ENCODE measurements at places on chromosomes 1 and 21. TPM values are rescaled to one million over a fixed set of nuclear protein-coding genes. Genes with fewer than 3 reads are reported as not detected.
A peak's percentile ranks its signal among the peaks of the same experiment; 100 is the strongest.

GRCh38 chr1:150981805-150982712 lies at the start of gene ANXA9:
TSS of gene ANXA9 (plus strand) at chr1:150982292. CDS start at chr1:150983106, 814 bp downstream.
- DNase-seq: peak; percentile 77

- no peak for DNase-seq
Measured at GRCh38 chr21:39630191-39630591, 17.5 kb downstream of the B3GALT5 start.

DNA sequence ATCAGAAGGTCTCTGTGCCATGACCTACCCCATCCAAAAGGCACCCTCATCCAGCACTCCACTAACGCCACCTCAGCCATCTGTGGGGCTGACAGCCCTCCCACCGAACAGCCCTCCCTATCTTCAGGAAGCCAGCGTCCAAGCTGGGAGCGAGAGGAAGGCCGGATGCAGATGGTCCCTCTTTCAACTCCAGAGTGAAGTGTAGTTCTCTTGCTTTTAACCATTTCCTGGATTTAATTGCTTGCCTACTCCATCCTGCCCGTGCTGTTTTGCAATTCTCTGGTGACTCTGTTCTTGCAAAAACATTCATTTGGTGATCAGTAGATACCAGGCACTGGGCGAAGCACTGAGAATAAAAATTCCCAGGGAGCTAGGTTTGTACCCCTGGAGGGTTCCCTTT lies 8.2 kb upstream of the DYRK1A start:
- DNase-seq: peak; percentile 20

DNA sequence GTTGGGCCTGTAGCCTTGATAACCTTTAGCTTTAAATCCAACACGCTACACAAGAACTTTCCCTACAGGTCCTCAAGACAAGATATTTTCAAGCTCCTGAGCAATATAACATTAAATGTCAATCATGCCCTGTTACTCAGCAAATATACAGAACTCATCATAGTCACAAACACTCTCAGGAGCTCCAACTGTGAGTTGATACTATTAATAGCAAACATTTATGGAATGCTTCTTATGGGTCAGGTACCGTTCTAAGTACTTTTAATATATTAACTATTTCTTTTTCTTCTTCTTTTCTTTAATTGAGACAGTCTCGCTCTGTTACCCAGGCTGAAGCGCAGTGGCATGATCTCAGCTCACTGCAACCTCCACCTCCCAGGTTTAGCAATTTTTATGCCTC lies 10.1 kb downstream of the EYA3 start:
- DNase-seq: no peak

GRCh38 chr1:202319381-202320080 lies 22.2 kb downstream of the UBE2T start:
- no peak for DNase-seq

DNA sequence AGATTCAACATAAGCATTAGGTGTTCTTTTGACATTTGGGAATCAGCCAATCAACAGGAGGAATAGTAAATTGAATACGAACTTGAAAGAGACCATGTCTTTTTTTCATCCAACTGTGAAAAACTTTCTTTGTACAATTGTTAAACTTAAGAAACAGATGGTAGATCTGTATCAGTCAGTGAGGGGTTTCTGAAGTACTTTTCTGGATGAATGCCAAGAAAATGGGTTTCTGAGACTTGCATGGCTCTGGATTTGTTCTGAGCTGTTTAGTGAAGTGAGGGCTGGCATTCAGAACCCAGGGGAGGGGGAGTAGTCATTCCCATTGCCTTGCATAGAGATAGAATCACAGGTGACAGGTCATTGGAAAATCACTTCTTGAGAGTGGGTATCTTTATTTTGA lies 37.4 kb downstream of the PTPRC start:
- no peak for DNase-seq

- no peak for DNase-seq
Measured at GRCh38 chr1:65881067-65881594, 88.4 kb downstream of the PDE4B start.

DNA sequence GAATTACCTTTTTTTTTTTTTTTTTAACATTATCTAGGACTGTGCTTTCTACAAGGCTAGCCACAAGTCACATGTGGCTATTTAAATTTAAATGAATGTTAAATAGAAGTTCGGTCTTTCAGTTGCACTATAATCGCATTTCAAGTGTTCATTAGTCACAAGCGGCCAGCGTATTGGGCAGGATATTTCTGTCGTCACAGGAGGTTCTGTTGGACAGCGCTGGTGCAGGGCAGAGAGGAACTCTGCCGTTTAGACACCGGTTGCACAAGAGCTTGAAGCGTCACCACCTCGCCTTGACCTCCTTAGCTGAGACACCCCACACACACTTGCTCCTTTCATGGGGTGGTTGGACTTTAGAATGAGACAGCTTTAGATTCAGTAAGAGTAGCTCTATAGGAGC lies 64.1 kb downstream of the BACE2 start:
- DNase-seq: no peak

DNA sequence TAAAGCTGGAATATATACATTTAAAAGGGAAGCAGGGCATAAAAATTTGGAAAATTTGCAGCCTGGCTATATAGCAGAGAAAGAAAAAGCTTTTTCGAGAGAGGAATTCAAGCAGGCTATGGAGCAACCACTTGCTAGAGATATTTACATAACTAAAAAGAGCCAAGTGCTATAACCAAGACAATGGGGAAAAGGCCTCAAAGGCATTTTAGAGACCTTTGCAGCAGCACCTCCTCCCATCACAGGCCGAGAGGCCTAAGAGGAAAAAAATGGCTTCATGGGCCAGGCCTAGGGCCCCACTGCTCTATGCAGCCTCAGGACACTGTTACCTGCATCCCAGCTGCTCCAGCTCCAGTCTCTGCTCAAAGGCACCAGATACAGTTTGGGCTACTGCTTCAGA lies 37.0 kb downstream of the CAPN9 start:
- DNase-seq: no peak

GRCh38 chr1:246274186-246274585 lies 232.9 kb downstream of the SMYD3 start:
- DNase-seq: no peak

DNA sequence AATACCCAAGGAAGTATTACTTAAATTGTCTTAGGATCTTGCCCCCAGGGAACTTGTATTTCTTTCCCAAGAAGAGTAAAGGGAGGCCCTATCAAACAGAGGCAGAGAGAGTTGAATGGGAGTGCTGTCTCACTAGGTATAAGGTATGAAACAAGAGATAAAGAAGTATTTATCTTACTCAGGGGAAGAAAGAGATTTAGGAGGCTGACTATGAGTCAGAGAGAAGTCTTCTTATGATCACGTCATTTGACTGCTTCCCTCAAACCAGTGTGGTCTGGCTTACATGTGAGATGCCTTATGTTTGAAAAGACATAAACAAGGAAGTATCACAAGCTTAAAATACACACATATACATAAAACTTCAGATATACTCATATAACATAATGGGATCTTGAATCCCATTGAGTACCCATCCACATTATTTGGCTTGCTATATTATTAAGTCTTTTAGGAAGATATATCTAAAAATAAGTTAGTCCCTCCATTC lies 29.6 kb downstream of the DUSP10 start:
- no peak for DNase-seq

DNA sequence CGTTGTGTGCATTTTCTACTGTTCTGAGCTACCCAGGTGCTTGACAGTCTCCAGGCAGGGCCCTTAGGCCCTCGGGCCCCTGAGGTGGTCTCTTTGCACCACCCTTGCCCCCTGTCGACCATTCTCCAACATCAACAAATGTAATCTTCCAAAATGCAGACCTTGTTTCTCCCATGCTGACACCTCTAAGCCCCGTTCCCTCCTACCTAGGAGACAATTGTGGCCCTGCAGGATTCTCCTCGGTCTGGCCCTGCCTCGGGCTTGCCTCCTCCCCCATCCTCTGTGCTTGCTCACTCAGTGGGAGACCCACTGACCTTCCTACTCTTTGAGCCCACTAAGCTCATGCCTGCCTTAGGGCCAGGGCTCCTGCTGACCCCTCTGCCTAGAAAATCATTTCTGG lies 104.2 kb upstream of the TARDBP start:
- DNase-seq: no peak

- DNase-seq: no peak
Measured at GRCh38 chr1:76593618-76594017, 273.7 kb upstream of the ST6GALNAC5 start.

DNA sequence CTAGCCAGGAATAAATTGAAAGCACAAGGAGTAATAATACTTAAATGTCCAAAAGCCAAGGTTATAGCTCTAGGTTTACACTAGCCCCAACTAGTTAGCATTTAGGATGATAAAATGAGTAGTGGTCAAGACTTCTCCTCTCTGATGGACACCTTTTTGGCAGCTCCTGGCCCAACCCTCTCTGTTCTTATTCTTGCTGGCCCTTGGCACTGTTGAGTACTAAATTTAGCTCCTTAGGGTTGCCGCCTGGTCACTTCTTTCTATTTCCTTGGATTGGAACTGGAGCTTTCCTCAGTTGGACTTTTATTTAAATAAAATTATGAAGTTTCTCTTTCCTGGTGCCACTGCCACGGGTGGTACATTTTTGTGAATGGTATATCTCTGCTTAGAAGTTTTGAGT lies 28.3 kb downstream of the ARID1A start:
- DNase-seq: no peak

Gene ADAMTS5
- total RNA-seq: 13.5 TPM

Gene KCNE2
- total RNA-seq: not detected

Gene TMEM200B
- total RNA-seq: 8.2 TPM

Gene PPM1J
- total RNA-seq: 4.8 TPM

Gene PLPP3
- 257 TPM for total RNA-seq
